ENCODE measurements at places on chromosomes 1 and 21.

GRCh38 chr1:17292299-17293160 is 15.5 kb upstream of the PADI4 start:
- H3K4me1 ChIP-seq: peaks cover 38% of the 10 kb centered on the region
- DNase-seq: no peak
- peak overlapping the region; percentile 41 for H3K27ac ChIP-seq
- H3K27me3 ChIP-seq: peaks cover 40% of the 10 kb centered on the region

DNA sequence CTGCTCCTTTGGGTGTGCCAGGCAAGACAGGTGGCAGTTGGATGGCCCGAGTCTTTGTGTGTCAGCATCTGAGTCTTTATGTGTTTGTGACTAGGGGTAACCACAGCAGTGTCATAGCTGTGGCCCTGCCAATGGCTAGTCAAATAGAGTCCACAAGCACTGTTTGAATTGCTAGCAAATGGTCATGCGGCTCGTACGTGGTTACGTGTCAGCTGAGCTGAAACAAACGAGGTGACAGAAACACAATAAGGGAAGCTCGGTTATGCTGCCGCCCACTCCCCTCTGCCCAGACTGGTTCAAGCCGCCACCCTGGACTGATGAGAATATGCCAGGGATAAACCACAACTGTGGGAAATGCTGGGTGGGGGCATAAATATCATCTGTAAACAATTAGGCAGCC is 174.3 kb upstream of the LMO4 start:
- DNase-seq: no peak
- no peaks in the 10 kb centered on the region for H3K36me3 ChIP-seq

- H3K4me1 ChIP-seq: peaks cover 7% of the 10 kb centered on the region
- H3K27me3 ChIP-seq: no peaks in the 10 kb centered on the region
- H3K27ac ChIP-seq: no peak overlapping the region
Observed at GRCh38 chr1:168767894-168768584, 39.0 kb upstream of the DPT start.

DNA sequence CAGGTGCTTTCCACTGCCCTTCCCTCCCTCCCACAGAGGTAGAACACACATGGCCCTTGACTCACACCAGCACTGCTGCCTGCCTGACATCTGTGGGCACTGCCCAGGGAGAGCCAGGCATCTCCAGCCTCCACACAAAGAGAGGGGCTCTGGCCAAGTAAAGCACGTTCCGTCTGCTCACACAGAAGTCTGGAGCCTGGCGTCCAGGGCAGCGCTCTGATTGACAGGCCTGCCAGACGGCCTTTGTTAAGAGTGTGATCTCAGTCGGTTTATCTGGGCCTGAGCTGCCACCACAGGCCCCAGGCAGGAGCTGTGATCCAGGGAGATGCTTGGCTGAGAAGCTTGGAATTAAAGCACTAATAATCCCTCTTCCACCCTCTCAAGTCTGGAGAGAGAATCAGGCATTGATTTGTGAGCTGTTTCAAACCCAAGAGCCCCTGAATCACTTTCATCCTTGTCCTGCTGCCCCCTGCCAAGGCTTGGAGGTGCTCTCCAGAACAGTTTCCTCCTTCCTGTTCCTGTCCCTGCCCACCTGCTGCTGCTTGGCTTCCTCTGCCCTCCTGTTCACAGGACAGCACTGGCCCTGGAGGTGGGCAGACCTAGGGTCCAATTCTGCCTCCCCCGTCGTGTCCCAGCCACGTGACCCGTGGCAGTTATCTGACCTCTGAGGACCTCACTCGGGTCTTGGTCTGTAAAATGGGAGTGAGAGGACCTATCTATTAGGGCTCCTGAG is 3.7 kb downstream of the DMRTB1 start:
- no peaks in the 10 kb centered on the region for H3K27me3 ChIP-seq
- H3K4me1 ChIP-seq: no peaks in the 10 kb centered on the region
- DNase-seq: peak; percentile 54
- H3K27ac ChIP-seq: no peak overlapping the region
- no peaks in the 10 kb centered on the region for H3K36me3 ChIP-seq

DNA sequence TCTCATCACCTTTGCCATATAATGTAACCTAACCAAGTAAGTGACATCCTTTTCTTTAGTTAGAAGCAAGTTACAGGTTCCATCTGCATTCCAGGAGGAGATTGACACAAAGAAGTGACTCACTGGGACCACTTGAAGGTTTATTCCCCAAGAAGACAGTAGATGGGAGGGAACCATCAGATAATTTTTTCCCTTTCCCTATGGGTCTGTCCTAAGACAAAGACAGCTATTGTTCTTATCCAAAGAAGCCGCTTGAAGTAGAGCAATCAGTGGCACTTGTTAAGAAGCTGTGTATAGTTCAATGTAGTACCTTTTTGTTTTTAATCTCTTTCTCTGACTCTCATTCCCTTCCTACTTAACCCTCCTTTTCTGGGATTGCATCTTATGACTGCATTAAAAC is 139.9 kb upstream of the B3GALT2 start:
- H3K27ac ChIP-seq: no peak overlapping the region
- no peaks in the 10 kb centered on the region for H3K36me3 ChIP-seq
- no peaks in the 10 kb centered on the region for H3K4me1 ChIP-seq
- DNase-seq: no peak

DNA sequence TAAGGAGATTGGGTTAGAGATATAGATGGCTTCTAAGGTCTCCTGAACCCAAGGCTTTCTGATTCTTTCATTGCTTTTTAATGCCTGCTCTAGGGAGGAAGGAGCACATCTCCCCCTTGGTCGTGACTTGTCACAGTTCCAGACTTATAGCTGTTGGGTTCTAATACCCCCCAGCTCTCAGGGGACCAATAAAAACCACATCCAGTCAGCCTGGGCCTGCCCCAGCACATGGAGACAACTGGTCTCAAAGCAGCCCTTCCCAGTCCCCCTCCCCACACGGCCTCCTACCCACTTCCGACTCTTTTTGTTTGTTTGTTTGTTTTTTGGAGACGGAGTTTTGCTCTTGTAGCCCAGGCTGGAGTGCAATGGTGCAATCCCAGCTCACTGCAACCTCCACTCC is 23.3 kb downstream of the QSOX1 start:
- H3K4me3 ChIP-seq: no peak overlapping the region
- H3K27ac ChIP-seq: no peak overlapping the region
- no peaks in the 10 kb centered on the region for H3K27me3 ChIP-seq
- H3K36me3 ChIP-seq: peaks cover 14% of the 10 kb centered on the region
- peak; percentile 37 for DNase-seq
- H3K4me1 ChIP-seq: peaks cover 15% of the 10 kb centered on the region

GRCh38 chr1:12048372-12048771 is 14.7 kb upstream of the TNFRSF8 start:
- H3K27me3 ChIP-seq: peaks cover 5% of the 10 kb centered on the region
- H3K36me3 ChIP-seq: no peaks in the 10 kb centered on the region
- H3K4me1 ChIP-seq: peaks cover 16% of the 10 kb centered on the region
- H3K4me3 ChIP-seq: no peak overlapping the region

DNA sequence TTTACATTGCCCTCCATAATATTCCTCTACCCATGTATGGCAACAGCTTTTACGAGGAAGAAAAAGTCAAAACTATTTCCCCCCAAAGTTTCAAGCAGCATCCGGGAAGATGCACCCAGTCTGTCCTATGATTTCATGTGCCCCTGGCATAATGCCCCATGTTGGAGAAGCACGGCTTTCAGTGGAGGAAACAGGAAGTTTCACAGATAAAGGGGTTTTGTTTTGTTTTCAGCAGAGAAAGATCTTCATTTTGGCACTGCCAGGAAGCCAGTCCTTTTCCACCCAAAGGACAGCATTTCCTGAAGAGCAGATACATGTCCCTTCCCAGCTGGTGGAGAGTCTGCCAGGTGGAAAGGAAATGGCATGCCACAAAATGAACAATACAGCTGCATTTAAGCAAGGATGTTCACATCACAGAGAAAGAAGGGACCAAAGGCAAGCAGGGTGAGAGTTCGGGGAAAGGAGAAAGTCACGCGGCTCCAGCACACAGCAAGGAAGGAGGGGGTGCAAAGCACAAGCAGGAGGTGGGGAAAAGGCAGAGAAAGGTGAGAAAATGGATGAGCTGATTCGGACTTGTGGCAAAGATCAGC is 95.3 kb upstream of the HIVEP3 start:
- DNase-seq: no peak
- H3K27ac ChIP-seq: no peak overlapping the region
- no peaks in the 10 kb centered on the region for H3K27me3 ChIP-seq
- no peaks in the 10 kb centered on the region for H3K4me1 ChIP-seq

DNA sequence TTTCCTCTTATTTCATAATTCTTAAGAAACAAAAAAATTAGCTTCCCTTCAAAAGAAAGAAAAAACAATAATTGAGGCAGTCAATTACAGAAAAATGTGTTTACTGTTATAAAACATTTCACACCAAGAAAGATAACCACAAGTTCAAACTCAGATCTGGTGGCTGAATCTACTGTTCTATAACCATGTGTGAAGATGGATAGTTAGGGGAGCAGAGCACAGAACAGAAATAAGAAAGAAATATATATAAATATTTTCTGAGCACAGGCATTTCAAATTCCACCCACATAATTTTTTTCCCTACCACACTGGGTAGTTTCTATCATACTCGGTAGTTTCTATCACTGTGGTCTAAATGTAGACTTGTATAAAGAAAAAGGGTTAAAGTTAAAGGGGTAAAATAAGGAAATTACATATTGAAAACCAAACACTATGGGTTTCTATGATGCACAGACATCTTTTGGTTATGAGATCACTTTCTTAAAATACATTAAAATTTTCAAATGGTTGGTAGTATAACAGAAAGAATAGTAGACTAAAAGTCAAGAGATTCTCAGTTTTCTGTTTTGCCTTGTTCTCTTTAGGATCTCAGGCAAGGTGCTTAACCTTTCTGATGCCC is 10.8 kb downstream of the LYST start:
- H3K4me1 ChIP-seq: peaks cover 19% of the 10 kb centered on the region
- no peak for DNase-seq
- H3K36me3 ChIP-seq: no peaks in the 10 kb centered on the region

DNA sequence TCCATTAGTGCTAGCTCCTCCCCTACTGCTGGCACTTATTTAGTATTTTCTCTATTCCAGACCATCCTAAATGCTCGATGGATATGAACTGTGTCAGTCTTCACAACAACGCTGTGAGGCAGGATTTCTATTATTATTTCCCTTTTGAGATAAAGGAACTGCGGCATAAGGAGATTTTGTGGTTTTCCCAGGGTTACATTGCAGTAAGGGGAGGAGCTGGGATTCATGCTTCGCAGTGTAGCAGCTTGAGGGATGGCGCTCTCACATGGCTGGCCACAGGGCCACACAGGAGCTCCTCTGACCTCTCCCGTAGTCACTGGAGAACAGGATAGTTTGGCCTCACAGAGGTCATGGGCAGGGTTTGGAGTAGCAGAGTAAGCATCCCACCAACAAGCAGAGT is 116.9 kb downstream of the BEND5 start:
- no peak overlapping the region for H3K27ac ChIP-seq
- no peaks in the 10 kb centered on the region for H3K27me3 ChIP-seq
- DNase-seq: no peak
- H3K4me1 ChIP-seq: no peaks in the 10 kb centered on the region

DNA sequence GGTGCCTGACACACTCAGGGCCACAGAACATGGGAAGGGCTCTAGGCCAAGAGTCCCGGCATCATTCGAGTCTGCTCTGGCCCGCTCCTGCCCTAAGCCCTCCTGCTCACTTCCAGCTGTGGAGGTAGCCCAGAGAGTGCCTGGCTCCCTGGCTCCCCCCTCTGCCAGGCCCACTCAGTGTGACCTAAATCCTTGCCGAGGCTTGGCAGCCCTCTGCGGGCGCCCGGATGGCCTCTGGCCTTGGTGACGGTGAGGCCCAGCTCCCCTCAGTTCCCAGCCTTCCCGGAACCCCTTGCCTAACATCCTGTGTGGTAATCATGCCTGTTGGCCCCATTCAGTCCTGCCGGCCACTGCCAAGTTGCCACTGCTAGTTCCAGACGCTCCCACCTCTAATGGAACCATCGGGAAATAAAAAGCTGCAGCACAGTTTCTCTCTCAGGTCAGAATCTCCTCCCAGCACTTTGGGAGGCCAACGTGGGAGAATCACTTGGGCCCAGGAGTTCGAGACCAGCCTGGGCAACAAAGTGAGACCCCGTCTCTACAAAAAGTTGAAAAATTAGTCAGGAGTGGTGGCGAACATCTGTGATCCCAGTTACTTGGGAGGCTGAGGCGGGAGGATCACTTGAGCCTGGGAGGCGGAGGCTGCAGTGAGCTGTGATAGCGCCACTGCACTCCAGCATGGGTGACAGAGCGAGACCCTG is 1.2 kb upstream of the H6PD start:
- DNase-seq: peak; percentile 95
- H3K4me1 ChIP-seq: peaks cover 49% of the 10 kb centered on the region
- H3K4me3 ChIP-seq: no peak overlapping the region
- H3K36me3 ChIP-seq: no peaks in the 10 kb centered on the region
- peak overlapping the region; percentile 97 for H3K27ac ChIP-seq

- no peaks in the 10 kb centered on the region for H3K4me1 ChIP-seq
- H3K27ac ChIP-seq: no peak overlapping the region
- DNase-seq: no peak
- H3K4me3 ChIP-seq: no peak overlapping the region
- no peaks in the 10 kb centered on the region for H3K27me3 ChIP-seq
Observed at GRCh38 chr1:241269116-241269515, 87.9 kb downstream of the RGS7 start.

DNA sequence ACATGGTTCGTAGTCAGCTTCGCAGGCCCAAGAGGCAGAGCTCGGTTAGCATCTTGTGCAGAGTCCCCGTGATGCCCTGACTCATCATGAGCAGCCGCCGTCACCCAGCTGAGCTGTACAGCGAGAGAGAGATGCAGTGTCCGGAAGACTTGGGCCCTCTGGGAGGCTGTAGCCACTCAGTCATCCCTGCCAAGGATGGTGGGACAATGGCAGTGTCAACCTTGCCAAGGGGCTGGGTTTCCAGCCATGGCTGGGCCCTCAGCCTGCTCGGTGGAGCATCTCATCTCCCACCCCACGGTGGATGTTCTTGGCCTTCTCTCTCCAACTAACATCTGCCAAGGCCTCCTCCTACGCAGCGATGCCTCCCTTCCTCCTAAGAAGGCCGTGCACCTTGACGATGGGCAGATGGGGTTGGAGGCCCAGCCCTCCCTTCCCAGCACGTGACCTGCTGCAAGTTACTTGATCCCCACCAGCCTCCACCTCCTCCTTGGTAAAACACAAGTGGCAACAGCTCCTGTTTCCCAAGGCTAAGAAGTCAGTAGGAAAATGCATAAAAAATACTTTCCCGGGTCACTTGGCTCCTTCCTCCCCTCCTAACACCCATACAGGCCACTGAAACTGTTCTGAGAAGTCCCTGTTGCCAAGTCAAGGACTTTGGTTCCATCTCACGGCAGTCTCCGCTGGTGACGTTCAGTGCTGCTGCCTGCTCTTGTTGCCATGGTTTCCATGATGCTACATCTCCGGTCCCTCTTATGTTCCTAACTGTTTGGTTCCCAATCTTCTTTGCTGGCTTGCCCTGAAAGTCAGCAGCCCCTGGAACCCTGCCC is 384.7 kb upstream of the VAMP3 start:
- H3K36me3 ChIP-seq: no peaks in the 10 kb centered on the region
- DNase-seq: peak; percentile 55
- H3K27me3 ChIP-seq: no peaks in the 10 kb centered on the region
- H3K27ac ChIP-seq: no peak overlapping the region

- no peaks in the 10 kb centered on the region for H3K27me3 ChIP-seq
- no peak for DNase-seq
- H3K36me3 ChIP-seq: peaks cover 53% of the 10 kb centered on the region
Observed at GRCh38 chr1:224160171-224160682, 22.8 kb upstream of the DEGS1 start.

- H3K4me3 ChIP-seq: no peak overlapping the region
- H3K4me1 ChIP-seq: no peaks in the 10 kb centered on the region
- H3K36me3 ChIP-seq: no peaks in the 10 kb centered on the region
- DNase-seq: no peak
Observed at GRCh38 chr1:45767035-45767434, 16.6 kb upstream of the IPP start.

- H3K36me3 ChIP-seq: peaks cover 15% of the 10 kb centered on the region
- no peak for DNase-seq
- H3K27me3 ChIP-seq: no peaks in the 10 kb centered on the region
- H3K4me3 ChIP-seq: no peak overlapping the region
- no peak overlapping the region for H3K27ac ChIP-seq
Observed at GRCh38 chr1:44323947-44324346, 31.1 kb downstream of the ERI3 start.

Data from suprapubic skin (tissue), 4 donors.